ENCODE measurements at places on chromosomes 2 and 18. TPM values are rescaled to one million over a fixed set of nuclear protein-coding genes. Genes with fewer than 3 reads are reported as not detected.

DNA sequence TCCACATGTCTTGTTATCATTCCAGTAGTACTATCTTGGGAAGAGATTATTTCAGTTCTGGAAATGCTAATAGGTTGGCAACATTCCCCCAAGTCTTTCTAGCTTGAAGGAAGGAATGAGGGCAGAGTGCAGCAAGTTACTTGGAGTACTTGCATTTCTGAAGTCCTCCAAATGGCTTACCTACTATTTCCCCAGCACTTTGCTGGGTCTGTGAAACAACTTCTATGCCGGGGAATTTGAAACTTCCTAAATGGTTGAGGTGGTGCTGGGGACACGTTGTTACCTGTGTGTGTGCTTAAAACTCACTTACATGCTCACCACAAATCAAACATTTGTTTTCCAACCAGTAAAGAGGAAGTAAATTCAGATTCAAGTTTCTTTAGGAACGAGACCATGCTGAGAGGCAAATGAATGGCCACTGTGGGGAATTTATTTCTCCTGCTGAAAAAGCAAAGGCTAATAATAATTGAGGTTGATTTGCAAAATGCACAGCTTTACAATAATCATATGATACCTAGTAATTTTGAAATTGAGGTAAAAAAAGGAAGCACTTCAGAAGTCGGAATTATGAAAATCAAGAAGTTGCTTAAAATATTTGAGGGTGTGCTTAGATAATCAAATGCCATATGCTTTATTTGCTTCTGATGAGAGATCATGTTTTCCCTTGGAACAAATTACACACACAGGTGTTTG is 1167.7 kb upstream of the ZEB2 start:
- peak; percentile 1 for DNase-seq

DNA sequence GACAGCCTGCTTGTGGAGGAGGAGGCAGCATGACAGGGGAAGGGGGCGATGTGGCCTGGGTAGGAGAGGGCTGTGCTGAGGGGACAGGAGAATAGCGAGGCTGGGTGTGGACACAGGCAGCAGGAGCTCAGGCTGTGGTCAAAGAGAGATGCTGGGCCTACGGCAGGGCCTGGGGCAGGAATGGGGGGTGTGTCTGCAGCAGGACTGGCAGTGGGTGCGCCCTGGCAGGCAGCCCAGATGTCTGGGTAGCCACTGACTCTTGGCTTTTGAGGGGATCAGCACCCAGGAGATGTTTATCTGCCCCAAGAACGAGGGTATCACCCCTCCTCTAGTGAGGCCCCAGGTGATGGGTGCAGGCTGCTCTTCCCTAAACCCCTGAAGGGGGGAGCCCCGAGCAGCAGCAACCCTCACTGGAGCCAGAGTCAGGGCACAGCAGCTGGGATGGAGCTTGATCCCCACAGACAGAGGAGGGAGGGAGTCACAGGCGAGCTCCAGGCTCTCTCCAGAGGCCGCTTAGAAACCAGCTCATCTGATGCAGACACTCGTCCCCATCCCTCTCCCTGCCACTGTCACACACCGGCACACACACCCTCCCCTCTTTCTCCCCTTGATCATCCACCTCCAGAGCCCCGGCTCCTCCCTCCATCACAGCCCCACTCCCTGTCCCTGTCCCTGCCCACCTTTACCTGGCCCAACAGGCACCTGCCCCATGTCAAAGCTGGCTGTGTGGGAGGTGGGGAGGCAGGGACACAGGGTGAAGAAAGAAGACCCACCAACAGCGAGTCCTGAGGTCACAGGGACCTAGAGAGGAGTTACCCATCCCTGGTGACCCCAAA is 29.8 kb upstream of the TNS1 start:
- no peak for DNase-seq

DNA sequence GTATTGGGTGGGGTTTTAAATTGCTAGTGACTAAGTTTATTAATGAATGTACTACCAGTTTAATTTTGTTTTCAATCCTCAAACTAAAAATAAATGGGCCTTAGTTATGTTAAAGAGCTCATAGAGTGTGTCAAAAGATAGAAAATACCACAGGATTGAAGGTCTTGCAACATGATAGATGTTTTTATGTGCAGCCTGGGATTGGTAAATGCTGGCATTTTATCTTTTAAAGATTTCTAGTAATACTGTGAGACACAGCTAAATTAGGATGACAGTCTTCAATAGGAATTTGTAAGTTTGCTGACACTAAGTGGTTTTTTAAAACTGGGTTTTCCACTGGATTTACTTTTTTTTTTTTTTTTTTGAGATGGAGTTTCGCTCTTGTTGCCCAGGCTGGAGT is 122.3 kb downstream of the HAUS1 start:
- DNase-seq, result no peak

- no peak for DNase-seq
Observed at GRCh38 chr2:7411691-7412090, 494.5 kb downstream of the RNF144A start.

- no peak for DNase-seq
Observed at GRCh38 chr2:218194880-218195279, 22.1 kb upstream of the ARPC2 start.

GRCh38 chr2:219851801-219852481 is 224.5 kb downstream of the SLC4A3 start:
- peak; percentile 27 for DNase-seq

The SPEG gene
- 176 TPM for total RNA-seq

- no peak for DNase-seq
Observed at GRCh38 chr2:183117226-183117625, 7.0 kb upstream of the NUP35 start.

DNA sequence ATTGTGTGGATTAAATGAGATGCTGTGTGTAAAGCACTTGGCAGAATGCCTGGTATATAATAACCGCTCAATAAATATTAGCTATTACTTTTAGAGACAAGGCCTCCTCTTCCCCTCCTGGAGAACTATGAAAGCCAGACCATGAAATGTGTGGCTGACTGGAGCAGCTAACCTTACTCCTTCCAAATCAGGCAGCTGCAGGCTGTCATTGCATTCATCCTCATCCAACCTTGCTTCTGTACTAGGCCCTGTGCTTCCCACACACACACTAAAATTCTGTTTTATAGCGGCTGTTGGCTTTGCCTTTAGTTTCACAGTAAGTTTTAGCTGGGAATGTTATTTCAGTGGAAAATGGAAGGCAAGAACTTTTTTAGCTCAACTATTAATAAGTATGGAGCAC is 10.2 kb upstream of the SP9 start:
- peak; percentile 33 for DNase-seq

The FBLN7 gene
- 5.1 TPM for total RNA-seq

The ZC3H15 gene
- total RNA-seq, result 54.8 TPM

DNA sequence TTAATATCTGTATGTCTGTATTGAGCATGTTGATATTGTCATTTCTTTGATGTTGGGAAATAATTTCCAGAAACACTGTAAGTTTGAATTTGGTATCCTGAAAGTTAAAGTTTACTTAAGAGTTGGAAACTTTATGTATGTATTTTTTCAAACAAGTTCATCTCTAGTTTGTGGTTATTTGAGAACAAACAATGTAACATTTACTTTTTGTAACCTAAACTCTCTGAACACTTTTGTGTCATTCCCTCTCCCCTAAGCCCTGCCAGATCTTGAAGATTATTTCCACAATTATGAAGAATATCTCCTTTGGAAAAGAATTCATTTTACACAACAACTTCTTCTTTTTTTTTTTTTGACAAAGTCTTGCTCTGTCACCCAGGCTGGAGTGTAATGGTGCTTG is 24.9 kb downstream of the TDRD15 start:
- no peak for DNase-seq

DNA sequence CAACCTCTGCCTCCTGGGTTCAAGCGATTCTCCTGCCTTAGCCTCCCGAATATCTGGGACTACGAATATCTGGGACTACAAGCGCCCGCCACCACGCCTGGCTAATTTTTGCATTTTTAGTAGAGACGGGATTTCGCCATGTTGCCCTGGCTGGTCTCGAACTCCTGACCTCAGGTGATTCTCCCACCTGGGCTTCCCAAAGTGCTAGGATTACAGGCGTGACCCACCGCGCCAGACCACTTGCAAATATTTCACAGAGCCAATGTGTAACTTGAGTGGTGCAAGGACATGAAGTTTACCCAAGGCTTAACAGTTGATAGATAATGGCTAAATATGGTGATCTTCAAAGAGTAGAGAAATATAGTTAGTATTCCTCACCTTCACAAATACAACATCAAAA is 14.1 kb upstream of the MTIF2 start:
- DNase-seq, result no peak

DNA sequence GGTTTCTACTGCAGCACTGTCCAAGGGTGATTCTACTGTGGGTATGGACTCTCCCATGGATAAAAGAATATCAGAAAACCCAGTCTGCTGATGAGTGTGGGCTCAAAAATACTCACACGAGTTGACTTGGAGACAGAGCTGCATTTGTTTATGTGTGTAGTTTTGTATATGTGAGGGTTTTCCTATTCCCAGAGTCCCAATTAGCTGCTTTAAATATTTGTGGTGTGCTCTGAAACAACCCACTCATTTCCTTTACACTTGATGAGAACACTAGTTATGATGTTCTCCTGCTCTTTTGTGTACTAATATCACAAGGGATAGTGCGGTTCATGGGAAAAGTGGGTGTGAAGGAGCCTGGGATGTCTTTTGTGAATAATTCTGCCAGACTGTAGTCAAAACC is 337.3 kb downstream of the PLCL1 start:
- DNase-seq, result peak; percentile 40

DNA sequence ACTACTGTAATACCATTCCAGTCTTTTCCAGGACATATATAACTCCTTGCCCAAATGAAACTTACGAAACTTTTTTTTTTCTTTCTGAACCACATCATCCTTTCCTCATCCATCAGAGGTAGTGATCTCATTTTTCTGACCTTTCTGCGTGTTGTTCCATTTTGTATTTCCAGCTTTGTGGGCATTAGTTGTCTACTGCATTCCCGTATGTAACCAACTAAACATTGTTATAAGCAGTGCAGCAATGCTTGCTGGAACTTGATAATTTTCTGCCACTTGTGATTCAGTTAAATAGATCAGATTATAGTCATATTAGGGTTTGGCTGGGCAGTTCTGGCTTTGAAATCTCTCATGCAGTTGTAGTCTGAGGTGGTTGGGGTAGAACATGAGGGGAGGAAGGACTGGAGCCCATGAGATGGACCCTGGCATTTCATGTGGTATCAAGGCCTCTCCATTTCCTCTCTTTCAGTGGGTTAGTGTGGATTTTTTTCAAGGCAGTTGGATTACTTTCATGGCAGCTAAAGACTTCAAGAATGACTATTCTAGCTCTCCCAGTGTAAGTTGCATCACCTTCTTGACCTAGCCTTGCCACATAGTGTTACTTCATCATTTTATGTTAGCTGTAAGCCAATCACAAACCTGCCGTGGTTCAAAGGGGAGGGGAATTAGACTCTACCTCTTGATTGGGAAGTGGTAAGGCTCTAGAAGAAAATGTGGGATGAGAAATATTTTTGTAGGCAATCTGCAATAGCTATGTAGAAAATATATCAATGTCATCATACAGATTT is 80.5 kb downstream of the EHBP1 start:
- no peak for DNase-seq

GRCh38 chr2:235255693-235256092 is 238.2 kb upstream of the AGAP1 start:
- peak; percentile 87 for DNase-seq

- DNase-seq, result no peak
Observed at GRCh38 chr2:202822411-202822810, 49.2 kb downstream of the ICA1L start.

DNA sequence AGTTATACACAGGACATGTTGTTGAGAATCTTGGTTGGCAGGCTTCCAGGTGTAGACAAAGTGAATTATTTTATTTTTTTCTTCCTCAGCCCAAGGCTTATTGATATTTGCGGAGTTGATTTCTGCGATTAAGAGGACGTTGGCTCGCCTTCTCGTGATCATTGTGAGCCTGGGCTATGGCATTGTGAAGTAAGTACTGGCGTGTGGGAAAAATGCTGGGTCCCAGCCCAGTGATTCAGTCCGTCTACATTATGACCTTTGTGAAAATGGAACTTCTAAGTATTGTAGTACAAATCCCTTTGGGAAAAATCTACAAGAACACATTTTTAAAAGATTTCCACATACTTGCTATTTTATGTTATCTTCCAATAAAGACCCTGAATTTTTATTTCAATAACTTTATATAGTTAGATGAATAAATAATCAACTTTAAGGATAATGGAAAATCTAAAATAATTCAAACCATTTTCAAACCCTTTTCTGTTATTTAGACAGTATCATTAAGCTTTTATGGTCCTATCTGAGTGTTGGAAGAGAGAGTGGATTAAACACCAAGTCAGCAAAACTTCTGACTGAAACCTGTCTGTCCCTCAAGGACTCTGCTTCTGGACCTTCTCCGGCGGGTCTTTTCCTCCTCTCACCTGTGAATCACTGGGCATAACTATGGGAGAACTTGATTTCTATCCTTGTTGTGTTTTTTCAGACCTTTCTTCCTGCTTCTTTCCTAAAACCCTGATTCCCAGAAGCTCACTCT is 31.0 kb downstream of the TMEM87B start:
- DNase-seq, result peak; percentile 27

The PROM2 gene
- total RNA-seq, result 0.66 TPM

GRCh38 chr2:20398956-20399567 is 47.8 kb upstream of the RHOB start:
- DNase-seq, result peak; percentile 37

The KLHL30 gene
- 16.2 TPM for total RNA-seq

The TMEM178A gene
- total RNA-seq, result 5.7 TPM

All from muscle of leg (tissue), 16 donors.